ENCODE measurements at places on chromosomes 5 and 9.

DNA sequence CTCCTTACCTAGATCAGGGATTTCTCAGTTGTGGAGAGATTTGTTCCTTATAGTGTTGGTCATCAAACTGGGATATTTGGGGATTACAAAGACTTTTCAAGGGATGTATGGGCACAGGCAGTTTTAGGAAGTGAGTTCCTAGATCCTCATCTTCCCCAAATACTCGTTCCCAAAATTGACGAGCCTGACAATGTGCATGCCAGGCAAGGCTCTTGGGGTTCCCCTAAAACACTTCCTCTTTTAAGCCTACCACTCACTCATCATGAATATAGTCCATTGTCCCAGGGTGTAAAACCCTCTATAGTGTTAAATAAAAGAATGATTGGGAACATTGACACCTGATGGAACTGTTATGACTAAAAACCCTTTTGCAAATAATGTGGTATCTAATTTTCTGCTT, 26.4 kb downstream of the PDCD1LG2 start:
- DNase-seq, result no peak

GRCh38 chr5:125408448-125409233, 662.2 kb upstream of the ZNF608 start:
- DNase-seq, result no peak

- DNase-seq, result no peak
Measured at GRCh38 chr5:133950821-133951612, 17.4 kb downstream of the C5orf15 start.

DNA sequence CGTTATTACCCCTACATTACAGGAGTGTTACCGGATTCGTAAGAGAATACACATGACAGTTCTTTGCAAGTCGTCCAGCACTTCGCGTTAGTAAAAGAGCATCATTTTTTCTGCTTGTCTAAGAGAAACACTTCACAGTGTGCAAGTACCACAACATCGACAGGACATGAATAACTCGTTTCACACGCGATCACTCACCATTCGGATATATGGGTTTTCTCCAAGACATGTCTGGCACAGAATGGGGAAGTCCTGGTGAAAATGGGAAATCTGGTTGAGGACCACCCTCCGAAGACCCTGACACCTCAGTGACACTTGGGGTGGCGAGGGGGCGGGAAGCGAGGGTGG, 642 bp downstream of the RBM22 start:
- no peak for DNase-seq

DNA sequence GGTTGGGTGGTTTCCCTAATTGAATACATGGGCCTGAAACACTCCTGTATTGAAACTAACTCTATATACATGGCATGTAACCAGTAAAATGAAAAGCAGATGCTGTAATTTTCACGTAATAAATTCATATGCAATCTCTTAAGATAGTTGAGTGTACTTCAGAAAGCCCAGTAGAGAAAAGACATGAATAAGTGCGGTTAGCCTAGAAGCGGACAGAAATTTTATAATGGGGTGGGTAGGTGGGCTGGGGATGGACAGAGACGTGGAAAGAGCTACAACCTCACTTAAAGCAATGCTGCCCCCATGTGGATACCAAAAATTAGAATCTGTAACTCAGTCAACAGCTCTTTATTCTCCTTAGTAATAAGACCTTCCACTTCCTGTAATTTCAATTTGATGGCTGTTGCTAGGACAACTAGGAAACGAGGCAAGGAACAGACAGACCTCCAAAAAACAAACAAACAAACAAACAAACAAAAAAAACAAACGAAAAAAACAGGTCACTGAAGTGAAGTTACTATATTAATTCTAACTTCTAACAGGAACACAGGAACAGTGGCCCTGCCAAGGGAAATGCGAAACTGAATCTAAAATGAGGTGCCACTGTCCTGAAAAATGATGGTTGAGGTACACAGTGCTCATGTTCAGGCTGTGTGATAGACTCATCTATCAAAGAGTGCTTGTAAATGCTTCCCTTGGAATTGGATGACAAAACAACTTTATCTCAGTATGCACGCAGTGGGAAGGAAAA, 103.4 kb upstream of the GNA14 start:
- DNase-seq, result peak; percentile 41

- DNase-seq, result no peak
Measured at GRCh38 chr5:76736679-76737556, 21.0 kb downstream of the F2R start.

DNA sequence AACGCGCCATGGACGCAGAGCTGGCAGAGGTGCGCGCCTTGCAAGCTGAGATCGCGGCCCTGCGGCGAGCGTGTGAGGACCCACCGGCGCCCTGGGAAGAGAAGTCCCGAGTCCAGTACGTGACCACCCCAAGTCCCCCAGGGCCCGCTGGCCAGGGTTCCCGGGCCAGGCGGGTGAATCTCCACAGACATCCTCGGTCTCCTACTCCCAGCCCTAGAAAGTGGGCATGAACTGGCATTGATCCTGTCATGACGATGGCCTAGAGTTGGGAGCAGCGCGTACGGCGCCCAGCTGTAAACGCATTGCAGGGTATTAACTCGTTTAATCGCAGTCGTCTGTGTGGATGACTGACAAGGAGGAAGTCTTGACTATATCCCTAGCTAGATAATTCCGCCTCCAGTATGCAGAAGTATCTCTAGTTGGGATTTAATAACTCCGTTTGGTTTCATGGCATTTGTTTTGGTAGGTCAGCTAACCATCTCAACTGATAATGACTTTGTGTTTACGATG, 293 bp downstream of the CENPP start:
- DNase-seq, result no peak

All from ELF-1 (cell line).